ENCODE measurements at places on chromosomes 7 and 10. TPM values are rescaled to one million over a fixed set of nuclear protein-coding genes. Genes with fewer than 3 reads are reported as not detected.

The MOGAT3 gene
- total RNA-seq: not detected

The AKR1C2 gene
- total RNA-seq: 13.7 TPM

The SPDYE2B gene
- not detected for total RNA-seq

The IL15RA gene
- 0.89 TPM for total RNA-seq

The ODAD2 gene
- total RNA-seq: 1.5 TPM

The MYOZ1 gene
- 0.32 TPM for total RNA-seq

The GPR37 gene
- not detected for total RNA-seq

The HMX2 gene
- total RNA-seq: not detected

The TBX20 gene
- total RNA-seq: not detected

The FAM180A gene
- 60.1 TPM for total RNA-seq

The NPFFR1 gene
- total RNA-seq: not detected

The ZNF488 gene
- not detected for total RNA-seq

The CRHR2 gene
- not detected for total RNA-seq

The PIP gene
- not detected for total RNA-seq

The MEST gene
- total RNA-seq: 12.6 TPM

The OR2A42 gene
- total RNA-seq: 0.32 TPM

The EBLN1 gene
- not detected for total RNA-seq

The SFRP5 gene
- not detected for total RNA-seq

The TIAL1 gene
- 43.6 TPM for total RNA-seq

The WNT16 gene
- total RNA-seq: 0.22 TPM

The SYT15 gene
- 1.2 TPM for total RNA-seq

The BHLHA15 gene
- not detected for total RNA-seq
